ENCODE measurements at places on chromosomes 16 and 17. TPM values are rescaled to one million over a fixed set of nuclear protein-coding genes. Genes with fewer than 3 reads are reported as not detected.

Gene BICDL2
- polyA plus RNA-seq = not detected

Gene PDE6G
- 1.4 TPM for polyA plus RNA-seq

Gene ACSM2A
- not detected for polyA plus RNA-seq

Gene MT1F
- polyA plus RNA-seq = 88.5 TPM

Gene SDR42E2
- polyA plus RNA-seq = 0.60 TPM

DNA sequence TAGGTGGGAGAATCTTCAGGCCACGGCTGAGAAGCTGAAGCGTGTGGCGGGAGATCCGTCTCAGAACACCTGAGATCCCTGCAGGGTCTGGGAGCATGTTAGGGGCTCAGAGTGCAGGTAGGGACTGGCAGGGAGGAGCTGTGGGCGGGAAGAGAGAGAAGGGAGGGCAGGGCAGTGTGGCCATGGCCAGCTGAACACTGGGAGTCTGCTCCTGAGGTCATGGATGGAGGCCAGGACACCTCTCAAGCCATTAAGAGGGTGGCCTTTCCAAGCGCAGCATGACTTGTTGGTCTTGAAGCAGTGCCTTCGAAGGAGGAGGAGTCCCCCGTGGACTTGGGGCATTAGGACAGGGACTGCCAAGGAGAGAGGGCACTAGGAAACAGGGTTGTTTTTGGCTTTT is 23.7 kb downstream of the NAA60 start:
- DNase-seq = no peak
- peaks cover 32% of the 10 kb centered on the region for H3K36me3 ChIP-seq
- peaks cover 16% of the 10 kb centered on the region for H3K4me1 ChIP-seq
- no peak overlapping the region for H3K27ac ChIP-seq
- no peak overlapping the region for H3K4me3 ChIP-seq
- no peaks in the 10 kb centered on the region for H3K27me3 ChIP-seq

GRCh38 chr16:84144209-84144858 is 643 bp downstream of the HSDL1 start:
- peak; percentile 52 for DNase-seq
- H3K27ac ChIP-seq = peak overlapping the region; percentile 71
- no peaks in the 10 kb centered on the region for H3K36me3 ChIP-seq
- H3K4me1 ChIP-seq = peaks cover 17% of the 10 kb centered on the region
- peaks cover 5% of the 10 kb centered on the region for H3K27me3 ChIP-seq
- H3K4me3 ChIP-seq = peak overlapping the region; percentile 65

Gene FOXC2
- polyA plus RNA-seq = not detected

GRCh38 chr17:58362368-58363014 is 10.5 kb upstream of the SUPT4H1 start:
- no peaks in the 10 kb centered on the region for H3K27me3 ChIP-seq
- no peaks in the 10 kb centered on the region for H3K36me3 ChIP-seq
- DNase-seq = no peak
- no peak overlapping the region for H3K4me3 ChIP-seq
- H3K4me1 ChIP-seq = no peaks in the 10 kb centered on the region

Gene ITGAL
- 106 TPM for polyA plus RNA-seq

Gene SPNS3
- 4.5 TPM for polyA plus RNA-seq

Gene C16orf46
- polyA plus RNA-seq = not detected

GRCh38 chr17:34171245-34171818 is 83.8 kb upstream of the CCL2 start:
- H3K4me3 ChIP-seq = no peak overlapping the region
- DNase-seq = peak; percentile 55
- H3K27me3 ChIP-seq = no peaks in the 10 kb centered on the region
- no peaks in the 10 kb centered on the region for H3K4me1 ChIP-seq

DNA sequence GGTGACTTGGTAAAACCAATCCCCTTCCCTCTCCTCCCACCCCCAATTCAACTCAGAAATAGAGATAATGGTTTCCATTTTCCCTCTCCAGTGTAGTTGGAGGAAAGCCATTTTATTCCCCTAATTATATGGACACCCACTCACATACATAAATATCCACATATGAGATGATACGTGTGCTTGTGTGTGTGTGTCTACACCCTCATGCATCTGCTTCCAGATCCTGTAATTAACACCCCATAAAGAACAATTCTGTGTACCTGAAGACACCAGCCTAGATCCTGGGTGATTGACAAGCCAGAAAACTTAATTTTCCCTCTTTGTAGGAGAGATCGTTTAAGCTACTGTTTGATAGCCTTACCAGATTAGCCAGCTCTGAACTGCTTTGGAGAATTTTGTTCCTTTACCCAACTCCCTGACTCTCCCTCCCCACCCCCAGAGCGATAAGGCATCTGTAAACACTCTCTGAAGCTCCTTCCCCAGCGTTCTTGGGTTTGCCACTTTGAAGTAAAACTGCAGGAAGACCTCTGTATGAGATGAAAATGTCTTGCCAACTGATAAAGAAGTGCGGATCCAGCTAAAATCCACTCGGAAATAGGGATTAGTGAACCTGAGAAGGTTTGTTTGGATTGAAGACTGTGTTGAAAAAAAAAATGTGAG is 175.7 kb downstream of the RGS9 start:
- H3K4me1 ChIP-seq = no peaks in the 10 kb centered on the region
- no peak overlapping the region for H3K4me3 ChIP-seq
- peaks cover 28% of the 10 kb centered on the region for H3K27me3 ChIP-seq
- H3K36me3 ChIP-seq = no peaks in the 10 kb centered on the region
- DNase-seq = no peak
- no peak overlapping the region for H3K27ac ChIP-seq

Gene HOXB7
- 1.8 TPM for polyA plus RNA-seq

GRCh38 chr16:10708969-10709368 is 14.2 kb upstream of the TEKT5 start:
- H3K27ac ChIP-seq = no peak overlapping the region
- no peak for DNase-seq
- no peaks in the 10 kb centered on the region for H3K36me3 ChIP-seq
- no peaks in the 10 kb centered on the region for H3K27me3 ChIP-seq
- no peak overlapping the region for H3K4me3 ChIP-seq

Gene MYOCD
- polyA plus RNA-seq = not detected

Gene MYH1
- polyA plus RNA-seq = not detected

- no peak overlapping the region for H3K27ac ChIP-seq
- H3K36me3 ChIP-seq = peaks cover 87% of the 10 kb centered on the region
Measured at GRCh38 chr16:16081141-16081540, 131.7 kb downstream of the ABCC1 start.

- H3K27me3 ChIP-seq = no peaks in the 10 kb centered on the region
- H3K27ac ChIP-seq = no peak overlapping the region
- no peak overlapping the region for H3K4me3 ChIP-seq
- no peak for DNase-seq
Measured at GRCh38 chr17:58504826-58505351, 9.5 kb downstream of the MTMR4 start.

Gene PLD6
- 19.3 TPM for polyA plus RNA-seq

Gene MFAP4
- polyA plus RNA-seq = not detected

DNA sequence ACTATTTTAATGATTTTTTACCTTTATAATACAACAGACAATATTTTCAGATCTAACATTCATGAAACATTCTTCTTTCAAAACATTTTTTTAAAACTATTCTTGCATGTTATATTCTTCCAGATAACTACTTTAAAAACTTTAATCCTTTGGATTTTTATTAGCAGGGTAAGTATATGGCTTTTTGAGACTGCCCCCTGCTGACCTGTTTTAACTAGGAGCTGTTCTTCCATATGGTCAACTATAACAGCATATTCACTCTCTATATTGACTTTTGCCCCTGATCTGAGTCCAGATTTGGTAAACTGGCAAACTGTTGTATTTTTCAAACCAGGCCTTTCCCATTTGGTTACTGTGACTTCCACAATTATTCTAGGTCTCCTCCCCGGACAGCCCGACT is 16.5 kb downstream of the ZNF18 start:
- peaks cover 59% of the 10 kb centered on the region for H3K36me3 ChIP-seq
- DNase-seq = no peak
- no peaks in the 10 kb centered on the region for H3K4me1 ChIP-seq
- no peak overlapping the region for H3K27ac ChIP-seq
- no peaks in the 10 kb centered on the region for H3K27me3 ChIP-seq

DNA sequence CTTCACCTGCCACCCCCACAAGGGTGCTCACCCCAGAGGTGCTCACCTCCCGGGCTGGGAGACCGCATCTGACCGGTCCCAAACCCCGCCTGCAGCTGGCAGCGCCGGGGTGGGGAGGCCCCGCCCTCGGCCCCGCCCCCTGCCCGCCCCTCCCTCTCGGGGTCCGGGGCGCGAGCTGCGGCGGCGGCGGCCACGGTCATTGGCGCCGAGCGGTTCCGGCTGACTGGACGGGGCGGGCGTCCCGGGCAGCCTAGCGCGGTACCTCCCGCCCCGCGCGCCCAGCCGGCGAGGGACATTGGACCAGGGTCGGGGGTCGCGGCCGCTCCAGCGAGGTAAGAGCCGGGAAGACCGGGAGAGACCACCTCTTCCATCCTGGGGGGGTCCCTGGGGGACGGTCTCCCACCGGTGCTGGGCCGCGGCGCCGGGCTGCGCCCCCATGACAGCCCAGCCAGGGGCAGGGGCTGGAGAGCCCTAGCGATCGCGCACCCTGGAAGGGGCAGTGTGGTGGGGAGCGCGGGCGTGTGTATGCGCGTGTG is at the start of gene CACNG5:
TSS of gene CACNG5 (plus strand) at position 199 of the 536 bp plus-strand sequence. CDS start 42,216 bp downstream, outside the sequence.
- peaks cover 9% of the 10 kb centered on the region for H3K27me3 ChIP-seq
- no peaks in the 10 kb centered on the region for H3K36me3 ChIP-seq
- H3K4me3 ChIP-seq = no peak within 1 kb of the TSS
- no peak within 1 kb of the TSS for H3K27ac ChIP-seq
- no peak for DNase-seq

DNA sequence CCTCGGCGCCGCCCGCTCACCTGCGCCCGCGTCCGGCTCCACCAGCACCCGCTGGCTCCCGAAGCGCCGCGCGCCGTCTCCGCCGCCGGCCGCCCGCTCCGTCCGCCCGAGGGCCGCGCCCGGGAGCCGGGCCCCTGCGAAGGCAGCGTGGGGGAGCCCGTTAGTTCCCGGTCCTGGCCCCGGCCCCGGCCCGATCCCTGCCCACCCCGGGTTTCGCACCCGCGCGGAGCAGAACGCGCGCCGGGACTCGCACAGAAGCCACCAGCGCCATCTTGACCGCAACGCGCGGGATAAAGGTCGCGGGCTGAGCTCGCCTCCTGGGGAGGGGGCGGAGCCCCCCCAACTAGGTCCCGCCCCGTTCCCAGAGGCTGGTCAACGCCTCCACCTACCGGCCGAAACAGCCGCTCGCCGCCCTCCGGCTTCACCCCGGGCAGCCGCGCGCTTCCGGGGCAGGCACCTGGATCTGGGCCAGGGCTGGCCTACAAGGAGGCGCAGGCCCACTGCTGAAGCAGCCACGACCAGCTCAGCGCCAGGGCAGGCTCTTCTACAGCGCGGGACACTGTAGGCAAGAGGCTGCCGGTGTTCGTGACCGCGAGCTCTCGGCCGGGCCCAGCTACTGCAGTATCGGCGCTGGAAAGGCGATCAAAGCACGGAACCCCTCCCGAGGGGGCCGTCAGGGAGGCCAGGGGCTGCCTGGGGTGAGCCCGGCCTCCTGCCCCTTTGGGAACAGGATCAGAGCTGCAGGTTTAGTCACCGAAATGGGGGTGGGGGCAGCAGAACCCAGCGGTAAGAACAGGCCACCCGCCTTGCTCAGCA is at the start of gene ECI1:
TSS of gene ECI1 (minus strand) at position 292 of the 816 bp plus-strand sequence. CDS start at position 271, 21 bp downstream.
- H3K27ac ChIP-seq = peak within 1 kb of the TSS; percentile 73
- DNase-seq = peak; percentile 73
- H3K36me3 ChIP-seq = peaks cover 24% of the 10 kb centered on the region
- peaks cover 9% of the 10 kb centered on the region for H3K4me1 ChIP-seq
- peak within 1 kb of the TSS; percentile 65 for H3K4me3 ChIP-seq

DNA sequence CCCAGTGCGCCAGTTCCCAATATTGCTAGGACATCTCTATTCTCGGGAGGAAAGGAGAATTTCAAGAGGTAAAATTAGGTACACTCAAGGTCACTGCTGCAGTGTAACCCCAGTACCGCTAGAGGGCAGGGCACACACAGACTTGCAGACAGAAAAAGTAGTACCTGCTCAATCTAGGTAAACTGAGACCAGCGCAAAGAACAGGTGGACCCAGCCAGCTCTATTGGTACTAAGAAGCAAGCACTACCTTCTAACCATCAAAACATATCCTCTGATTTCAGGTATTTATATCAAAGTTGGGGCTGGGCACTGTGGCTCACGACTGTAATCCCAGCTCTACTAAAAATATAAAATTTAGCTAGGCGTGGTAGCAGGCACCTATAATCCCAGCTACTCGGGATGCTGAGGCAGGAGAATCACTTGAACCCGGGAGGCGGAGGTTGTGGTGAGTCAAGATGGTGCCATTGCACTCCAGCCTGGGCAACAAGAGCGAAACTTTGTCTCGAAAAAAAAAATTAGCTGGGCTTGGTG is 3.6 kb upstream of the WDR81 start:
- H3K36me3 ChIP-seq = no peaks in the 10 kb centered on the region
- peak; percentile 72 for DNase-seq
- no peak overlapping the region for H3K27ac ChIP-seq
- H3K4me3 ChIP-seq = no peak overlapping the region

Gene CMTM2
- polyA plus RNA-seq = not detected

Gene SMPD3
- 18.1 TPM for polyA plus RNA-seq

- H3K27me3 ChIP-seq = no peaks in the 10 kb centered on the region
- H3K4me3 ChIP-seq = no peak overlapping the region
- H3K27ac ChIP-seq = no peak overlapping the region
- no peak for DNase-seq
Measured at GRCh38 chr17:53470626-53471025, 352.1 kb upstream of the KIF2B start.

Gene SLC5A11
- polyA plus RNA-seq = not detected

- peaks cover 37% of the 10 kb centered on the region for H3K36me3 ChIP-seq
- DNase-seq = no peak
- H3K4me3 ChIP-seq = no peak overlapping the region
- no peaks in the 10 kb centered on the region for H3K27me3 ChIP-seq
Measured at GRCh38 chr16:3726021-3726687, 8.8 kb upstream of the TRAP1 start.

DNA sequence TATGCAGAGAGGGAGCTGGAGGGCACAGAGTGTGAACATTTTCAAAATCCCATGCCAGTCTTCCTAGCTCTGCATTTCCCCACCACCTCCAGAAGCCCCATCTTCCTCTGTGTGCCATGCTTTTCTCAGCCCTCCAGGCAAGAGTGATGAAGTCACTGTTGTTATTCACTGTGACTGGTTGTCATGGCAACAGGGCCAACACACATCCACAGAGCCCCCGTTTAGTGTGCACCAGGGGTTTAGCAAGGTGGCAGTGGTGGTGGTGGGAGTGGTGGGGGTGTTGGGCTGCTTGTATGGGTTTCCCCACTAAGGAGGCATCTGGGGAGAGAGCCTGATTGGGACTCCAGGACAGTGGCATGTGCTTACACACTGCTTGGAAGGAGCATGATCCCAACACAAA is 309.9 kb upstream of the ASIC2 start:
- no peaks in the 10 kb centered on the region for H3K36me3 ChIP-seq
- H3K4me3 ChIP-seq = no peak overlapping the region
- peaks cover 4% of the 10 kb centered on the region for H3K27me3 ChIP-seq
- DNase-seq = no peak
- no peak overlapping the region for H3K27ac ChIP-seq

- H3K4me1 ChIP-seq = no peaks in the 10 kb centered on the region
- DNase-seq = peak; percentile 53
- H3K36me3 ChIP-seq = no peaks in the 10 kb centered on the region
- H3K4me3 ChIP-seq = no peak overlapping the region
Measured at GRCh38 chr17:74646231-74646630, 22.7 kb upstream of the CD300E start.

Gene PRSS8
- not detected for polyA plus RNA-seq

Gene KRT33B
- not detected for polyA plus RNA-seq

GRCh38 chr17:31015639-31016038 is 44.8 kb downstream of the RNF135 start:
- H3K36me3 ChIP-seq = no peaks in the 10 kb centered on the region
- no peaks in the 10 kb centered on the region for H3K27me3 ChIP-seq
- H3K27ac ChIP-seq = no peak overlapping the region
- H3K4me3 ChIP-seq = no peak overlapping the region
- no peaks in the 10 kb centered on the region for H3K4me1 ChIP-seq
- DNase-seq = no peak
